ENCODE measurements at places on chromosomes 11 and 22.

- DNase-seq = peak; percentile 50
These were observed 20.3 kb downstream of the WNT11 start for GRCh38 chr11:76185931-76186401.

DNA sequence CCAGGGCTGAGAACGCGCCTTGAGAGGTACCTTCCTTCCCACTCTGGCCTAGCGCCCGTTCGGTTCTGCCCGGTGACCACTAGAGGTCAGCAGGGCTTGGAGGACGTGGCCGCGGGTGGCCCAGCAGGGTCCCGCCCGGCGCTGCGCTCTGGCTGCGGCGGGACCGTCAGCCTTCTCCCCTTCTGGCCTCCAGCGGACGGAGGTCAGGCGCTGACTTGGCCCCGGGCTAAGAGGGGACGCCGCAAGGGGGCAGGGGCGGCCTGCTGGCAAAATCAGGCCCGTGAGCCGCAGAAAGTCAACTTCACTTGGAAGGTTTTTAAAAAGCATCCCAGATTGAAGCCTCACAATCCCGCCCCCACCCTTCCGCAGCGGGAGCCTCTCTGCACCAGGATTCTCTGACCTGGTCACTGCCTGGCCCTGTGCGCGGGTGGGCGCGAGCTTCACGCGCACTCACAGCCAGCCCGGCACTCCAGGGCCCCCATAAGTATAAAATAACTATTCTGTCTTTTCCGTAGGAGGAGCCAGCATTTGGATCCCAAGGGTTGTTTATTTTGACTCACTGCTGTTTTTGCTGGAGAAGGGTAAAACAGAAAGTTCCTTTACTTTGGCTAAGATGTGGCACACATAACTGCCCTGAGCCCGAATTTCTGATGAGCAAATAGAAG, 23.2 kb upstream of the ZBTB16 start:
- DNase-seq = peak; percentile 44

DNA sequence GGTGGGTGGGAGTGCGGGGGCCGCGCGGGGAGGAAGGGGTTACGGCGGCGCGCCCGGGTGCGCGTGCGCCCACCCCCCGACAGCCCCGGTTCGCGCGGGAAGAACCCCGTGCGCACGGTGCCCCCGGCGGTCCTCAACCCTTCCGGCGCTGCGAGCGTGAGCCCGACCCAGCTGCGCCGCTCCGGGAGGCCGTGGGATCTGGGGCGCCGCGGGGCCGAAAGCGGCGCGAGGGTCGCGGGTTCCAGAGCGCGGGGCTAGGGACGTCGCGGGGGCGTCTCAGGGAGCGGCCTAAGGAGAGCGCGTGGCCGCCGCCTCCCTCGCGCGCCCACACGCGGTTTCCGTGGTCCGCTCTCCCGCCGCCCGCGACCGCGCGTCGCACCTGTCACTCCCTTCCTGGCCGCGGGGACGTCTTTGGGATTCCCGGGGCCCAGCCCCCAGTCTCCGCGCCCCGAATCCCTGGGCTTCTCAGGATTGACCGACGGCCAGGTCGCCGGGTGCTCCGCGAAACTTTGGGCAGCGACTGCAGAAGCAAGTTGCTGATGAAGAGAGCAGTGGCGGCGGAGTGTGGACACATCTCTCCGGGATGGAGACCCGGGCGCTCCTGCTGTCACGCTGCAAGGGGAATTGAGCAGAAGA, 582 bp downstream of the SREBF2 start:
- DNase-seq = peak; percentile 70

- DNase-seq = peak; percentile 32
These were observed 635 bp upstream of the GRK3 start for GRCh38 chr22:25563761-25564319.

DNA sequence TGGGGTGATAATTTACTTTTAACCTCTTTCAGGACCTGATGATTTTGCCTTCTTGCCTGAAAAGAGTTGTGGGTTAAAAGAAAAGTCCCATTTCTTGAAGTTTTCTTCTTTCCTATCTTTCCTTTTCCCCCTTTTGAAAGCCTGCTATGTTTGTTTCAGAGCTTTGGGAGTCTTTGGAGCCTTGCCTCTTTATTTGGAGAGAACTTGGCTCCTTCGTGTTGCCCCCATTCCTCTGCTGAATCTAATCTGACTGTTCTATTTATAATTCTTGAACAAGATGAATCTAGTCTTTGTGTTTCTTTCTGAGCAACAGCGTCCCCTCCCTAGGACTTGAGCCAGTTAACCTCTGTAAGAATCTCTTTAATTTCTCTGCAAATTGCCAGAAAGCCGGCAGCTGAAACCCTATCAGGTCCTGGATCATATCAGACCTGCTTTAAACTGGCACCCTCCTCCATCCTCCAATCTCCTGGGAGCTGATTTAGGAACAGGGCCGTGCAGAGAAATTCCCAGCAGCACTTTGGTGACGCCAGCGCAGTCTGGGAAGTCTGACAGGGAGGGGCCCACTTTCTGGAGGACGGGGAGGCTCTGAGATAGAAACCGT, 289.1 kb upstream of the SORL1-AS1 start:
- peak; percentile 66 for DNase-seq

- no peak for DNase-seq
These were observed 12.0 kb downstream of the SPTBN2 start for GRCh38 chr11:66716996-66717395.

DNA sequence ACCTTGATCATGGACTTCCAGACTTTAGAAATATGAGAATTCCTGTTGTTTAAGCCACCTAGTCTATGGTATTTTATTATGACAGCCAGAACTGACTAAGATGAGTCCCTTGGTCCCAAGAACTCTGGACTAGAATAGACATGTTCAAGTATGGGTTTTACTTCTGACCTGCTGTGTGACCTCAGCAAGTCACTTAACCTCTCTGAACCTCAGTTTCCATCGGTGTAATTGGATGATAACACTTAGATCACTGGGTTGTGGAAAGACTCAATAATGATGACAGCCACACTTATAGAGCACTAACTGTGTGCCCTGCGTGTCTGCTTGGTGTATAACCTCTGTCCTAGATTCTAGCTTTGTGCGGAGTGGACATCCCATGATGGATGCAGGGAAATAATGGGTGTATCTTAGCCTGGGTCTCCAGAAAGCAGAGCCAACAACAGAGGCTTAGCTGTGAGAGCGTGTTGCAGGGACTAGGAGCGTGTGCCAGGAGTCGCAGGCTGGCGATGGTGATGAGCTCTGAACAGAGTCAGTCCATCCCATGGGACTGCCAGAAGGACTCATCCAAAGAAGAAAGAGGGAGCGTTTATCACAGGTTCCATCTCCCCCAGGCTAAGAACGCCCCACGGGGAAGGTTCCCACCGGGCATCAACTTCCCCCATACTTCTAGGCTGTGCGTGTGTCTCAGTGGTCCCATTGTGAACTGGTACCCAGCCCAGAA, 93.2 kb upstream of the TP53I11 start:
- no peak for DNase-seq

DNA sequence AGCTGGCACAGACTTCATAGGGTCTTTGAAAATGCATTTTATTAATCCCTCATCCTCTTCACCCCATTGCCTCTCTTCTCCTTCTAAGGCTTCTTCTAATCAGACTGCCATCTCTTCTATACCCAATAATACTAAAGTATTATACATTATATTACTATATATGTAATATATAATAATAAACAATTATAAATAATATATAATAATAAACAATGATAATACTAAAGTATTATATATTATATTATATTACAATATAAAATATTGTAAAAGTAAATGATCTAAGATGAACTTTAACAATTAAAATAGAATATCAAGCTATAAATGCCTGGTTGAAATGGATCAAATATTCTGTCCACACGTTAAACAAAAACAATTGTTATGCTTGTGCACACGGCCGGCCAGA, 13.0 kb downstream of the SCGB2A1 start:
- DNase-seq = no peak

DNA sequence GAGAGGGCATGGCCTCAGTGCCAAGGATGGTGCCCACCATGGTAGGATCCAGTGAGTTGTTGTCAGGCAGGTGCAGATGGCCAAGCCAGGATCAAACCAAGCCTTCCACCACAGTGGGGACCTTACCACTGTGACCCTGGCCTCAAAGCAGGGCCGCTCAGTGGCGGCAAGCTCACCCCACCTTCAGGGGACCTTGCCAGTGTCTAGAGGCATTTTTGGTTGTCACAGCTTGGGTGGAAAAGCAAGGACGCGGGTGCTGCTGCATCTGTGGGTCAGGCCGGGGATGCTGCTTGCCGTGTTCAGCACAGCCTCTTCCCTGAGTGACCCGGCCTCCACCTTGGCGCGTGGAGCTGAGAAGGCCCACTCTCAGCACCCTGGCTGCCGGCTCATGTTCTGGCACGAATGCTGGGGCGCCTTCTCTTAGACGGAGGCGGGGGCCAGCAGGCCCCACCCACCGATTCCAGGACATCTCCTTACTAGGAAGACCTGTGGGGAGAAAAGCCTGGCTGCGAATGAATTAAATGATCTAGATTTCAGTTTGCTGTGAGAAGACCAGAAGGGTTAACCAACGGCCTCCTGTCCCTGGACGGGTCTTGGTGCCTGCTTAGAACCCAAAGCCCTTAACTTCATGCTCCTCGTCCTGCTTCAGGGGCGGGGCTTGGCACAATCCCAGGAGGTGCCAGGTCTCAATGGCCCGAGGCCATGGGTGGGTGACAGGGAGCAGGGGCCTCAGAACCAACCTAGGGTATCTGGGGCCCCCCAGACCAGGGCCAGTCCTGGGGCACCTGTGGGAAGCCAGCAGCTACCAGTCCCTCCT, 18.9 kb downstream of the TRMU start:
- no peak for DNase-seq

GRCh38 chr11:102144357-102145355, 34.4 kb downstream of the YAP1 start:
- DNase-seq = no peak
